ENCODE measurements at places on chromosomes 4 and X.

GRCh38 chr4:86096373-86096772 is 263.5 kb downstream of the MAPK10 start:
- no peaks in the 10 kb centered on the region for H3K36me3 ChIP-seq
- H3K4me3 ChIP-seq, result no peak overlapping the region
- no peak for DNase-seq
- no peak overlapping the region for H3K27ac ChIP-seq
- H3K27me3 ChIP-seq, result no peaks in the 10 kb centered on the region
- H3K4me1 ChIP-seq, result no peaks in the 10 kb centered on the region

DNA sequence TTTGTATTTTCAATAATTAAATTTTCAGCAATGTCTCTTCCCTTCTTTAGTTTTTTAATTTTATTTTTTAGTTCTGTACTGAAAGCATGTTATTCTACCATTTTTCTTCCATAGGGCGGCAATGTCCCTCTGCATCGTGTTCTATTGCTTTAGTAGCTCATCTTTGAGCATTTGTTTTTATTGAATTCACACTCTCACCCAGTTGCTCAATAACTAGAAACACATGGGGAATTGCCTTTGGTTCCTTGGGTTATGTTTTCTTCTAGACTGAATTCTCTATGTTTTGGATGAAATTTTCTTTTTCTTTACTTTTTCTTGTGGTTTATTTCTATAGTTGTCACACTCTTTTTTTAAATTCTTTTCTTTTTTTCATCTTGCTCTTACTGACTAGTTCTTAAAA is 233.8 kb upstream of the LDB2 start:
- H3K27ac ChIP-seq, result no peak overlapping the region
- no peaks in the 10 kb centered on the region for H3K36me3 ChIP-seq
- DNase-seq, result no peak
- H3K4me1 ChIP-seq, result no peaks in the 10 kb centered on the region
- no peak overlapping the region for H3K4me3 ChIP-seq
- H3K27me3 ChIP-seq, result no peaks in the 10 kb centered on the region

DNA sequence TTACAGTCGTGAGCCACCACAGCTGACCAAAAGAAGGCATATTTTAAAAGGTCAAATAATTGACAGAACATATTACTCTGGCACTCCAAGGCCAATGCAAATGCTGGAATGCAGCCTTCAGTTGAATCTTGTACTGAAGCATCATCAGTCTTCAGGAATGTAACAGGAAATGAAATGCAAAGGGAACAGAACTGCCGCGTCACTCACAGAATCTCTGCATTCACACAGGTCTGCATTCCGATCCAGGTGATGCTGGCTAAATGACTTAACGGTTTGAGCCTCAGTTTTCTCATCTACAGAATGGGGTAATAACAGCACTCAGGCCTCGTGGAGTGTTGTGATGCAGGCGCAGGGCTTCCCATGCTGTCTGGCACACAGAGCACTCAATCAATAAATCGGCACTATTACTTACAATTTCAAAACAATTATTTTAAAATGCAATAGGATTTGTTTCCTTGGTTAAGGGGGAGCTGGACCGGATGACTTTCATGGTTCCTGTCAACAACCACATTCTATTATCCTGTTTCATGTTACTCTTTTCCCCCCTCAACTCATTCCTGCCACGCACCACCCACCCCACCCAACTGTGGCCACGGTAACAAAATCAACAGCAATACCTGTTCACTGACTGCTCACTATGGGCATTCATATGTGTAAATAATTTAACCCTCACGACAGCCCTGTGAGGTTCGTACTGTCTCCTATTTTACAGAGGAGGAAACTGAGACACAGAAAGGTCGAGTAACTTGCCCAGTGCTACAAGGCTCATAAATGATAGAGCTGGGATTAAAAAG is 32.4 kb downstream of the IGFBP7 start:
- H3K4me3 ChIP-seq, result no peak overlapping the region
- peaks cover 60% of the 10 kb centered on the region for H3K4me1 ChIP-seq
- peak overlapping the region; percentile 96 for H3K27ac ChIP-seq
- no peak for DNase-seq
- no peaks in the 10 kb centered on the region for H3K27me3 ChIP-seq

- no peak overlapping the region for H3K27ac ChIP-seq
- H3K4me1 ChIP-seq, result no peaks in the 10 kb centered on the region
- H3K27me3 ChIP-seq, result no peaks in the 10 kb centered on the region
- no peak for DNase-seq
Measured at GRCh38 chrX:16999275-16999674, 52.8 kb downstream of the REPS2 start.

- no peaks in the 10 kb centered on the region for H3K27me3 ChIP-seq
- H3K27ac ChIP-seq, result no peak overlapping the region
- H3K4me3 ChIP-seq, result no peak overlapping the region
- no peak for DNase-seq
- H3K36me3 ChIP-seq, result no peaks in the 10 kb centered on the region
Measured at GRCh38 chrX:133698298-133698697, 283.0 kb upstream of the GPC4 start.

- peaks cover 16% of the 10 kb centered on the region for H3K4me1 ChIP-seq
- DNase-seq, result no peak
- no peaks in the 10 kb centered on the region for H3K36me3 ChIP-seq
- H3K27ac ChIP-seq, result no peak overlapping the region
- H3K27me3 ChIP-seq, result no peaks in the 10 kb centered on the region
Measured at GRCh38 chr4:41396214-41396613, 139.5 kb downstream of the UCHL1 start.

DNA sequence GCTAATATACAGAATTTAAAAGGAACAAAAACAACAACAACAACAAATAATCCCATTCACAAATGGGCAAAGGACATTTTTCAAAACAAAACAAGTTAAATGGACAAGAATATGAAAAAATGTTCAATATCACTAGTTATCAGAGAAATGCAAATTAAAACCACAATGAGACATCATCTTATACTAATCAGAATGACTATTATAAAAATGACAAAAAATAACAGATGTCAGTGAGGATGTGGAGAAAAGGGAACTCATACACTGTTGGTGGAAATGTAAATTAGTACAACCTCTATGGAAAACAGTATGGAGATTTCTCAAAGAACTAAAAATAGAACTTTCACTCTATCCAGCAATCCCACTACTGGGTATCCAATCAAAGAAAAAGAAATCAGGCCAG is 92.6 kb downstream of the KIT start:
- no peaks in the 10 kb centered on the region for H3K4me1 ChIP-seq
- no peaks in the 10 kb centered on the region for H3K36me3 ChIP-seq
- H3K27me3 ChIP-seq, result no peaks in the 10 kb centered on the region
- DNase-seq, result no peak

DNA sequence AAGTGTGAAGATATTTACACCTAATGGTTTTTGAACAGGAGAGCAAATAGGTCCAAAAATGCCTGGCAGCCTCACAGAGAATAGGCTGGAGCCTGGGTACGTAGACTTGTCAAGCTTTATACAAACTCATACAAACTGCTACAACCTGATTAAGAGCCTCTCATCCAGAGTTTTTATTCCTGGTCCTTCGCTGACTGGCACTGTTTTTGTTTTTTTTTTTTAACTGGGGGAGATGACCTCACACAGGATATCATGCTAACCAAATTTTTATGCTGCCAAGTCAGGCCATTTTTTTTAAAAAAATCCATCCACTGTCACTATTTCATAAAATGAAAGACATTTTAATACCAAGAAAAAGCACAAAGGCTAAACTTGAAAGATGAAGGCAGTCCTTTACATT is 1.9 kb downstream of the FAM114A1 start:
- H3K27me3 ChIP-seq, result no peaks in the 10 kb centered on the region
- H3K27ac ChIP-seq, result peak overlapping the region; percentile 64
- peak overlapping the region; percentile 94 for H3K4me3 ChIP-seq
- no peaks in the 10 kb centered on the region for H3K36me3 ChIP-seq
- peaks cover 59% of the 10 kb centered on the region for H3K4me1 ChIP-seq

GRCh38 chrX:77200663-77201062 is 246.5 kb upstream of the FGF16 start:
- H3K27ac ChIP-seq, result no peak overlapping the region
- no peaks in the 10 kb centered on the region for H3K36me3 ChIP-seq
- no peak overlapping the region for H3K4me3 ChIP-seq

DNA sequence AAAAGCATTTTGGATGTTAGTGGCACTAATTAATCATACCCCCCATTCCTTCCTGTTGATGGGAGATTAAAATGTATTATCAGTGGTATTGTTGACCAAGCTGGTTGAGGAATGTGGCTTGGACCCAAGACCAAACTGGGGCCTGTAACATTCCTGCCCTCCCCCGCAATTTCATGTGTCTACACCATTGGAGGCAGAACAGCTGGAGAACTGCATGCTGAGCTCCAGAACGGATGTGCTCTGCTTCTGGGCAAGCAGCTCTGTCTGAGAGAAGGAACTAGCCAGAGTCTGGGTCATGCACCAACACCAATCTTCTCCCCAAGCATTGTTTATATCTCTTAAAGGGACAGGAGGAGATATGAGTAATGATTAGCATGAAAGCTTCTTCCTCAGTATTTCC is 185.5 kb downstream of the CEP135 start:
- no peak for DNase-seq
- H3K4me3 ChIP-seq, result no peak overlapping the region
- H3K27ac ChIP-seq, result no peak overlapping the region
- no peaks in the 10 kb centered on the region for H3K36me3 ChIP-seq
- H3K27me3 ChIP-seq, result no peaks in the 10 kb centered on the region

- H3K4me3 ChIP-seq, result no peak overlapping the region
- DNase-seq, result peak; percentile 39
- no peaks in the 10 kb centered on the region for H3K27me3 ChIP-seq
- peaks cover 10% of the 10 kb centered on the region for H3K4me1 ChIP-seq
- peak overlapping the region; percentile 67 for H3K27ac ChIP-seq
Measured at GRCh38 chr4:15149839-15150592, 147.7 kb downstream of the CPEB2 start.

- peak; percentile 46 for DNase-seq
- no peaks in the 10 kb centered on the region for H3K4me1 ChIP-seq
- H3K27me3 ChIP-seq, result no peaks in the 10 kb centered on the region
Measured at GRCh38 chr4:4574792-4575191, 32.9 kb upstream of the STX18 start.

- no peaks in the 10 kb centered on the region for H3K36me3 ChIP-seq
- no peaks in the 10 kb centered on the region for H3K27me3 ChIP-seq
- no peak overlapping the region for H3K4me3 ChIP-seq
- DNase-seq, result no peak
Measured at GRCh38 chrX:132615391-132616131, 126.7 kb upstream of the MBNL3 start.

DNA sequence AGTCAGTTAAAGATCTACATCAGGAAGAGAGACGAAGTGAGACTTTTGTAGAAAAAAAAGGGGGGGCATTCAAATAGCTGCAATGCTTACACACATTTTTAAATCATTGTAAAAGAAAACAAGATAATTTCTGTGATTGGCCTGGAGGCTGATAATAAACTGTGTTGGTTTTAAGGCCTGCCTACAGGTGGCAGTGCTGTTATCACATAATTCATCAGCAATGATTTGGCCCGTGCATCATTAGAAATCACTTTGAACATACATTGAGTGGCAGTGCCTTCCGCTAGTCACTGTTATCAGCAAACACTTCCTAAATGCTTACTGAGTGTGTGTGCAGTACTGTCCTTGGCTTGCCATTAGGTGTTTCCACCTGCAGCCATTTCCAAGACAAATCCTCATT is 831.9 kb downstream of the TRIML1 start:
- H3K36me3 ChIP-seq, result no peaks in the 10 kb centered on the region
- DNase-seq, result no peak
- no peak overlapping the region for H3K4me3 ChIP-seq
- H3K4me1 ChIP-seq, result no peaks in the 10 kb centered on the region

GRCh38 chr4:25834411-25835107 is 28.2 kb downstream of the SEL1L3 start:
- no peak for DNase-seq
- H3K4me3 ChIP-seq, result no peak overlapping the region
- H3K4me1 ChIP-seq, result no peaks in the 10 kb centered on the region
- no peaks in the 10 kb centered on the region for H3K27me3 ChIP-seq
- H3K27ac ChIP-seq, result no peak overlapping the region
- H3K36me3 ChIP-seq, result no peaks in the 10 kb centered on the region

DNA sequence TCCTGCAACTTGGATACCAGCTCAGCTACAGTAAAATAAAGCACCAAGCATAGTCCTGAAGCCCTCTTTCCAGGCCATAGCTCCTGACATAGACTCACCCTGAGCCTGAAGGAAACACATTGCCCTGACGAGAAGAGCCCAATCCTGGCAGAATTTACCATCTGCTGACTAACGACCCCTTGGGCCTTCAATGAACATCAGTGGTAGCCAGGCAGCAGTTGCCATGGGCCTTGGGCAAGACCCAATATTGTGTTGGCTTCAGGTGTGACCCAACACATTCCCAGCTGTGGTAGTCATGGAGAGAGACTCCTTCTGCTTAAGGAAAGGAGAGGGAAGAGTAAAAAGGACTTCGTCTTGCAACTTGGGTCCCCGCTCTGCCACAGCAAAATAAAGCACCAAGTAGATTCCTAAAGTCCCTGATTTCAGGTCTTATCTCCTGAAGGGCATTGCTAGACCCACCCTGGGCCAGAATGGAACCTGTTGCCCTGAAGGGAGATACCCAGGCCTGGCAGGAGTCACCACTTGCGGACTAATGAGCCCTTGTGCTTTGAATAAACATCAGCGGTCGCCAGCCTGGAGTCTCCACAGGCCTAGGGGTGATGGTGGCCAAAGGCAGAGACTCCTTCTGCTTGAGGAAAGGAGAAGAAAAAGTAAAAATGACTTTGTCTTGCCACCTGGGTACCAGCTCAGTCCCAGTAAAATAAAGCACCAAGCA is 902.6 kb downstream of the C4orf33 start:
- no peak overlapping the region for H3K4me3 ChIP-seq
- no peaks in the 10 kb centered on the region for H3K36me3 ChIP-seq
- no peak overlapping the region for H3K27ac ChIP-seq
- DNase-seq, result no peak

GRCh38 chr4:56026596-56026995 is 77.9 kb downstream of the CEP135 start:
- no peaks in the 10 kb centered on the region for H3K4me1 ChIP-seq
- H3K36me3 ChIP-seq, result peaks cover 6% of the 10 kb centered on the region
- no peak for DNase-seq
- no peak overlapping the region for H3K4me3 ChIP-seq

DNA sequence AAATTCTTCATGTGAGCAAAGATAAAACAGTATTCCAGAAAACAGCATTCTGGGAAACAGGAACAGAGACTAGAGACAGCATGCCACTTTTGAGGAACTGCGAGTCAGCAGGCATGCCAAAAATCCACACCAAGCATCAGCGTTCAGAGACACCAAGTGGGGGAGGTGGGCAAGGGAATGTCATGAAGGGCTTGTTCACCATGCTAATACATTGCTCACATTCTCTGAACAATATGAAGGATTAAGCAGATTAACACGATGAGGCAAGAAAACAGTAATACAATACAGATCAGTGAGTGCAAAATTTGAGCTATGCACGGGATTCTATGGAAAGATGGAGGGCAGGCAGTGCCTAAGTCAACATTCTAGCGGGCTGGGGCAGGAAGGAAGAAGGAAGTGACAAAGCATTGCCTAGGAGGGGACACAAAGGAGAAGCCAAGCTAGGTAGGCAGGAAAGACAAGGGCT is 278.3 kb downstream of the FBXW7 start:
- H3K4me3 ChIP-seq, result no peak overlapping the region
- DNase-seq, result no peak

- DNase-seq, result no peak
- H3K36me3 ChIP-seq, result no peaks in the 10 kb centered on the region
- H3K4me1 ChIP-seq, result peaks cover 21% of the 10 kb centered on the region
- no peaks in the 10 kb centered on the region for H3K27me3 ChIP-seq
Measured at GRCh38 chr4:38145741-38146140, 185.5 kb downstream of the PTTG2 start.
